ENCODE measurements at places on chromosomes 6 and 20.

- no peak for DNase-seq
These were observed 17.4 kb downstream of the PEX3 start for GRCh38 chr6:143468026-143468425.

DNA sequence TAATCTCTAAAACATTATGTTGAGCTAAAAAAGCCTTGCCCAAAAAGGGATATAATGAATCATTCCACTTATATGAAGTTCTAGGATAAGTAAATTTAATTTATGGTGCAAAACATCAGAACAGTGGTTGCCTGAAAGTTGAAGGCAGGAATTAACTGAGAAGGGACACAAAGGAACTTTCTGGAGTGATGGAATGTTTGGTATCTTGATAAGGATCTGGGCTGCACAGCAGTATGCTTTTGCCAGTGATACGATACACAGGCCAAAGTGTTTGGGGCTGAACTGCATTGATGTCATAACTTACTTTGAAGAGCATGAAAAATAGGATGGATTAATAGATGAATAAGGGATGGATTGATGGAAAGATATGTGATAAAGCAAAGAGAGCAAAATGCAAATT lies 146.1 kb upstream of the LRFN2 start:
- DNase-seq: peak; percentile 30

- no peak for DNase-seq
These were observed 5.6 kb downstream of the EEF1A1 start for GRCh38 chr6:73515204-73515655.

GRCh38 chr6:156916130-156916801 lies 139.1 kb downstream of the ARID1B start:
- no peak for DNase-seq

GRCh38 chr20:57208198-57208597 lies 58.2 kb downstream of the BMP7 start:
- DNase-seq: no peak

GRCh38 chr20:53935344-53936084 lies 134.9 kb downstream of the BCAS1 start:
- DNase-seq: no peak

DNA sequence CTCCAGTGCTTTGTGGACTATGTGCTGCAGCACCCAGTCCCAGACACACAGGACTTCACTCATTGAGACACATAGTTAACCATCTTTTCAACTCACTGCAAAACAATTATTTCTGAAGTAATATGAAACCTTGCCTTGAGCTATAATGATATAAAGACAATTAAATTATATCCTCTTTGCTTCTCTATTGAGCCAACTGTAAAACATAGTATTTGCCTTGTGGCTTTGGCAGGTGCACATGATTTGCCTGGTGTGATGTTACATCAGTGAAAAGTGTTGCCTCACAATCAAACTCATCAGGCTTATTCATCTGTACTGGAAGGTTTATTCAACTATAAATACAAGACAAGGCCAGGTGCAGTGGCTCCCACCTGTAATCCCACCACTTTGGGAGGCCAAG lies 80.6 kb downstream of the NCOA7 start:
- DNase-seq: no peak
